ENCODE measurements at places on chromosomes 12 and 14.

GRCh38 chr12:116694653-116695463 is 43.0 kb downstream of the SPRING1 start:
- no peak for DNase-seq

DNA sequence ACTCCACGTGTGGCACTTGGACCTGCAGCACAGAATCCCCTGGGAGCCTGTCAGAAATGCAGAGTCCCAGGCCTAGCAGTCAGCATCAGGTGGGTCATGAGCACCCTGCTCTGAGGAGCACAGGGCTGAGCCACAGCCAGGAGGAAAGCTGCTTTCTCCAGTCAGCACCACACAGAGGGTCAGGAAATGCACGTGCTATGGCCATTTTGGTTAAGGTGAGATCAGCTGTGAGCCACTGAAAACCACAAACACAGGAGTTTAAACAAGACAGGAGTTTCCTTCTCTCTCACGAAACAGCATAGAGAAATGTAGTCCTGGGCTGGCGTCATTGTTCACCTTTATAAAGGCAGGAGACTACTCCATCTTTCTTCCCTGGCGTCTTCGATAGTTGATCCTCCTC is 204.5 kb upstream of the SFSWAP start:
- no peak for DNase-seq

DNA sequence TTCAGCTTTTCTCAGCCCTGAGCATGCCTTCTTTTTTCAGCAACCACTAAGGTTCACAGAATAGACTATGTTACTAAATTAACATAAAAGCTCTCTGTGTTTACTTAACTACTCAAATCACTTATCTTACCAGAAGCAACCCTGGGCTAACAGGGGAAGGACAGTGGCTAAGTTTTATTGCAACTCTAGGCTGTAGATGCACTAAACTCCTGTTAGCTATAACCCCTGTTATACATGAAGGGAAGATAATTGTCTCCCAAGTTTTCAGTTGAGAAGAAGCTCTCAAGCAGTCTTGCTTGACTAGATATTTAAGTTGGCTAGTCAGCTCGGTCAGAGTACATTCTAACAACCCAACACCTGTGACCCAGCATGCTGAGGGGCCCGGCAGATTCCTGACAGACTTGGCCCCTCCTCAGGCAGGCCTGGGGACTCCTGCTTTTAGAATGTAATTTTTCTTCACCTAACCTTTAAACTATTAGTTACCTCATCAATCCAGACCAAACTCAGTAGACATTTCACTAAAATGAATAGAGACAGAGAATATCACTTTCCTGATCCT is 464.5 kb downstream of the EGLN3 start:
- no peak for DNase-seq

GRCh38 chr14:32564596-32564995 is 235.5 kb downstream of the AKAP6 start:
- DNase-seq: no peak

DNA sequence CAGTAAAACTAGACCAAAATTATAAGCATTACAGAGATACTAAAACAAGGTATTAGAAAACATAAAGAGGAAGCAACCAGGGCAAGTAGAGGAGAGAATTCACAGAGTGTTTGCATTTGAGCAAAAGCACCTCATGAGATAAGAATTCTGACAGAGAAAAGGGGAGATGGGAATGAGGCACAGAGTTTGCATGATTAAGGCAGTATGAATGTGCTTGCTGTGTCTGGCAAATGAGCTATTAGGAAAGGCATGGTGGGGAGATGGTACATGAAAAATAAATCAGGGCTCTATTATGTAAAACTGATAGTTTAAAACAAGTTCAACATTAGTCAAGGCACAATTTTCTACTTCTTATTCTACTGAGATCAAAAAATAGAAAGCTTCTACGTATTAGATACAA is 23.1 kb downstream of the GARIN6 start:
- no peak for DNase-seq

DNA sequence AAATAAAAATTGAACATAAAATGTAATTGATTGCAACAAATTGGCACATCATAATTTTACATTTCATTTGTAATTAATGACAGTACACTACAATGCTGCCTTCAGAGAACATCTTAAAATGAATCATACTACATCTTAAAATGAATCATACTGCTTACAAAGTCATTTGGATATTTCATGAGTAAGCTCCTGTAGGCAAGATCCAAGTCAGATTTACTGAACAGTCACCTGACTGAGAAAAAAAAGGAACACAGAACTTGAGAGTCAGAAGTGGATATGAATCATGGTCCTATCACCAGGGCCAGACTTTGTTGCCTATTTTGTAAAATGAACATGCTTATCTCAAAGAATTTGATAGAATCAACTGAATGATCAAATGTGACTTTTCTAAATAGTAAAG is 32.7 kb upstream of the FBLN5 start:
- DNase-seq: no peak

GRCh38 chr12:124188561-124189405 is 106.1 kb upstream of the RFLNA start:
- DNase-seq: no peak

DNA sequence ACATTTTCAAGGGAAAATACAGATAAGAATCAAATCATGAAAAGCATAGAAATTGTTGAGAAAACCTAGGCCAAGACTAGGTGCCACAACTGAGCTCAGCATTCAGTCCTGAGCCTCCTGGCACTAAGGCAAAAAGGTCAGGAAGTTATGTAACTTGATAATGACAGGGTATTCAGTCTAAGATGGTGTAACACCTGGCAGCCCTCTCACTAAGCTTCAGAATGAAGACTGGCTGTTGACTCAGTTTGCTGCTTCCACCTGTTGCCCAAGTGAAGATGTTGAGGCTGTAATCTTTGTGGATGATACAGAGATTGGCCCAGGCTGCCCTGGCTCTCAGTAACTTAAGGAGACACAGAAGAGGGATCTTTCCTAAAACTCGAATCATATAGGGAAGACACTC is 19.6 kb downstream of the PROX2 start:
- no peak for DNase-seq
